Neural crest cell (in vitro differentiated cells): ENCODE measurements at places on chromosomes 16 and 17. TPM values are rescaled to one million over a fixed set of nuclear protein-coding genes. Genes with fewer than 3 reads are reported as not detected.

GRCh38 chr17:49018116-49018612, 21.0 kb downstream of the IGF2BP1 start:
- no peak for DNase-seq

DNA sequence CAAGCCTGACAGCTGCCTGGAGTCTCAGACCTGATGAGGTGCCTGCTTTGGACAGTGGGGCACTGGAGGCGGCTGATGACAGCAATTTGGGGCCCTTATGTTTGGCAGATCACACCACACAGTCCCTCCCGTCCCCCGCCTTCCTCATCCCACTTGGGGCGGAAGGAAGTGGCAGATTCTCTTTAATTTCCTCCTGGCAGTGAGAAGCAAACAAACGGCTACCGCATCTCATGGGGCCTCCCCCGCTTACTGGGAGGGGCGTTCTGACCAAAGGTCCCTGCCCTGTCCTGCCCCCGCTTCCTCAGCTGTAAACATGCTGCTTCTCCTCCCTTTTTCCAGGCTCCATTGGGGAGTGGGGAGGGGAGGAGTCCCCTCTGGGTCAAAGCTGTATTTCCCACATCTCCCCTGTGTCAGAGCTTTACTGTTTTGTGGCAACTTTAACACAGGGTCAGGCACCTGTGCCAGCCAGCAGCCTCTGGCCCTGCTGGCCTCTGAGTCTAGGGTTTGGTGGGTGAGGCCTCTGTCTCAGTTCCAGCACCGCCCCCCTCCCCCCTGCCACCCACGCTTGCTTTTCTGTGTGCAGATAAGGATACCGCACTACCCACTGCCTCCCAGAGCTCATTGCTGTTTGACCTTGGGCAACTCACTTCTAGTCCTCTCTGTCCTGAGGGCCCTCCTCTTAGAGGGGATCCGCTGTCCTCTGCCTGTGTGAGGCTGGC, 5.4 kb upstream of the NFATC3 start:
- DNase-seq, result no peak

- DNase-seq, result no peak
Observed at GRCh38 chr16:17773698-17774101, 302.9 kb upstream of the XYLT1 start.

DNA sequence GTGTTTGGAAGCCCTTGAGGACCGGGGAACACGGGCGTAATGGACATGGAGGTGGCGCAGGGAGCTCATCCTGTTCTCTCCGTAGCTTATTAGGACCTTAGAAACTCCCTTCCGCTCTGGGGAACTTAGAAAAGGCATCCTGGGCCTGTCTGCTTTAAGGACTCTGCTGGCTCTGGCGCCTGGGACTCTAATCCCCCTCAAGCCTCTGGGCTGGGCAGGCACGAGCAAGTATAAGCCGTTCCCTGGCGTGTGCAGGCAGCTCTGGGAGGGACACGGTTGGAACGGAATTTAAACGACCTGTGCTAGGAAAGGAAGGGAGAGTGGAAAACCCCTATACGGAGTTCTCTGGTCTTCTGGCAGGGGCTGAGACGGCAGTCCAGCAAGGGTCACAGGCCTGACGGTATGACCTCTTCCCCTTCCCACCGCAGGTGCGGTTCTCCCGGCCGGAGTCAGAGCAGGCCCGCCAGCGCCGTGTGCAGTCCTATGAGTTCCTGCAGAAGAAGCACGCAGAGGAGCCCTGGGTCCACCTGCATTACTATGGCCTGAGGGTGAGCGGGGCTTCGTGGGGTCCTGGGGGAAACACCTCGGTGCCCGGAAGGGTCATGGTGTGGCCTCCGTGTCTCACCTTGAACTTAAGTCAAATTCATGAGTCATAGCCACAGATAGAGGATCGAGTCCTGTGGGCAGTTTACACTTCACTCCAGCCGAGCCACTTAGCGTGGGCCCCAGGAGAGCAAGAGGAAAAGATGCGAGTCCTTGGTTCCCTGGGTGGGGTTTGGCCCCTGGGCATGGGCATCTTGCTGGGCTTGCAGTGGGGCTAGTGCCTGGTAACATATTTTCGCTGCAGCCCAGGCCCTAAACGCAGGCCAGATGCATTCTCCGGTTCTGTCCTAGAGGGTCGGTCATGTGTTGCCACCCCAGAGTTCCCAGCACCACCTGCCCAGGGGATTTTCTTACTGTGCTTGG, 17.7 kb downstream of the POLR3E start:
- DNase-seq, result no peak

- no peak for DNase-seq
Observed at GRCh38 chr16:86882586-86883280, 304.4 kb downstream of the FOXL1 start.

DNA sequence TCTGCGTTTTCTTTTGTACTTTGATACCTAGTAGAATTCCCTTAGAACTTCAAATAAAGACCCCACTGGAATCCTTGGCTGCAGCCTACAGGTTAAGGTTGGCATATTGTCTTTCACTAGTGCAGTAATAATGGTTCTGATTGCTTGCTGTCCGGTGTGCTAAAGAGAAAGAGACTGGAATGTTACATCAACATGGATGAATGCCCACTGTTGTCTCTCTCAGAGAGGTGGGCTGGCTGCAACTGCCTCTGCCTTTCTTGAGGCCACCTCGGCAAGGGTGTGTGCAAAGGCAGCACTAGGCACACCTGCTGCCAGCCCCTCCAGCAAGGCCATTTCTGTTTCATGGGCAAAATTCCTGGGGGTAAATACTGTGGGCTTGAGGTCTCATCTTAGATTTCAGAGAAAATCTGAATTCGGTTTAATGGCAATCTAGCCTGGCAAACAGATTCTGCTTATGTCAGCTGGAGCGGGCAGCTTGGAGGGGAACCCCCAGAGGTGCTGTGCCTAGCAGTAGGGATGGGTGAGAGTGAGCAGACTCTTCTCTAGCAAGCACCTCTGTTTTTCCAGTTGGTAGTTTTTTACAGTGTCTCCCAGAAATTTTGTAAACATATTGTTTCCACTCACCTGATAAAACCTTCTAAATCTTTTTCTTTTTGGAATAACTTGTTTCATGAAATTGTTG, 54.0 kb downstream of the MRTFB start:
- no peak for DNase-seq

- no peak for DNase-seq
Observed at GRCh38 chr16:31064882-31065461, 9.1 kb downstream of the ZNF668 start.

DNA sequence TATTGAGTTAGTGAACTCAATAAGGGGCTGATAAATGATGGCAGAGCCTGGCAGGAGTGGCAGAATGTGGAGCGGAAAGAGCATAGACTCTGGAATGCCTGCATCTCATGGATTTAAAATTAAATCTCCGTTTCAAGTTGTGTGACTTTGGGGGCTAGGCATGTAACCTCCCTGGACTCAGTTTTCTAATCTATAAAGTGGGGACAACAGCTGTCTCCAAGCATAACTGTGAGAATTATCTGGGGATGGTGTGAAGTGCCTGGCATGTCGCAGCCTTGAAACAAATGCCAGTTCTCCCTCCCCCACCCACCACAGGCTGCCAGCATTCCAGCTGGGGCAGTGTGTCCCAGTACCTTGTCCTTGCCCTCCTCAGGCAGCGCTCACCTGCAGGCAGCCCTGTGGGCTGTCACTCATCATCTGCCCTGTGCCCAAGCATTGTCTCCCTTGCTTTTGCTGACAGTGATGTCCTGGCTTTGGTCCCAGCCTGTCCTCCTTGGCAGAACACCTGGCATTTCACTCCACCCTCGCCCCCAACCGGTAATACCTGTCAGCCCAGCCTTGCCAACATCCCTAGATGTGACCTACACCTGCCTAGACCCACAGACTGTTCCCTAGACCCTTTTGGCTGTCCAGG, 129.6 kb downstream of the MRM1 start:
- DNase-seq, result no peak

- DNase-seq, result no peak
Observed at GRCh38 chr16:77963185-77964044, 58.9 kb upstream of the CLEC3A start.

- DNase-seq, result no peak
Observed at GRCh38 chr17:29136998-29137730, 43.0 kb downstream of the MYO18A start.

GRCh38 chr17:52536489-52536888, 378.0 kb upstream of the CA10 start:
- no peak for DNase-seq

DNA sequence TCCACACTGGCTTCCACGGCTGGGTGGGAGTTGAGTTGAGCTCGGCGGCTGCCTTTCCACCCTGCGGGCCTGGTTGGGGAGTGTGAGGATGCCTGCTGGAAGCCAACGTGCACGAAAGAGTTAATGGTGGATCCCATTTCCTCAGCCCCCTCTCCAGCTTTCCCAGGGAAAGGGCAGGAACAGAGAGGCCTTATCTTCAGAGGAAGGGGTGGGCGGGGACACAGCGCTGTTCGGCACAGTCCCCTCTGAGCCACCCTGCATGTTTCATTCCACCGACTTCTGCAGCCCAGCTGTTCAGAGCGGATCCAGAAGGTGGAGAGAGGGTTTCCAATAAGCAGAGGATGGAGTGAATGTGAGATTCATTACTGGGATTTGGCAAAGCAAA, 295.3 kb downstream of the SEC14L1 start:
- no peak for DNase-seq

The CRYM gene
- total RNA-seq, result 1.2 and 2.2 TPM in 2 replicates

The MYL11 gene
- not detected in 2 replicates for total RNA-seq

The SPATA33 gene
- 41.7 and 42.6 TPM in 2 replicates for total RNA-seq

The CISD3 gene
- total RNA-seq, result 9.0 and 11.0 TPM in 2 replicates
